Esophagus muscularis mucosa (tissue), 4 donors: ENCODE measurements at places on chromosomes 2 and 18. TPM values are rescaled to one million over a fixed set of nuclear protein-coding genes. Genes with fewer than 3 reads are reported as not detected.
A peak's percentile ranks its signal among the peaks of the same experiment; 100 is the strongest.

DNA sequence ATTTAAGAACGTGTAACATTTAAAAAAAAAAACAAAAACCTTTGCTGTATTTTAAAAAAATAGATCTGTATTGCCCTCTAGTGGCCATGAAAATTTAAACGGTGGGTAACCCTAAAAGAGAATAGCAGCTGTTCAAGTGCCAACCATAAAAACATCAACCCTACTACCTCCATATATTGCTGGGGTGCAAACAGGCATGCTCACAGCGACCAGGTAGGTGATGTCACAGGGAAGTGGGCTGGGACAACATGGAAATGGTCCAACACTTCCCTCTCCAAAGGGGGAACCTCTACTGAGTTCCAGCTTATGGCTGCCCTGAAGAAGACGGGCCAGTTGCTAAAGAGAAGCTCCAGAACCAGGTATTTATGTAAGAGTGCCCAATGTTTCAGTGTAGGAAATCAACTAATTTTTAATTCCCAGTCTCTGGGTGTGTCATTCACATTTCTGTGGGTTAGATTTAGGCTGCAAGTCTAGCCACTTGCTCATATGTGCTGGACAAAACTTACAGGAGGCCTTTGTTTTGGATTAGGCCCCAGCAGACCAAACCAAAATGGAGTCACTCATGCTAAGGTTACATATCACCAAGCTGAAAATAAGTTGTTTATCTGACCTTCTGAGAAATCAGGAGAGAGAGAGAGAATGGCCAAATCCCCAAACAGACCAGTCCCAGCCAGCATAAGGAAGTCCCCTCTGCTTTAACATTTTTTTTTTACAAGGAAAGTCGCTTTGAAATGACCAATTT lies 54.5 kb downstream of the SKA1 start:
- no peaks in the 10 kb centered on the region for H3K4me1 ChIP-seq
- no peak overlapping the region for H3K27ac ChIP-seq
- H3K36me3 ChIP-seq: no peaks in the 10 kb centered on the region
- H3K4me3 ChIP-seq: no peak overlapping the region

DNA sequence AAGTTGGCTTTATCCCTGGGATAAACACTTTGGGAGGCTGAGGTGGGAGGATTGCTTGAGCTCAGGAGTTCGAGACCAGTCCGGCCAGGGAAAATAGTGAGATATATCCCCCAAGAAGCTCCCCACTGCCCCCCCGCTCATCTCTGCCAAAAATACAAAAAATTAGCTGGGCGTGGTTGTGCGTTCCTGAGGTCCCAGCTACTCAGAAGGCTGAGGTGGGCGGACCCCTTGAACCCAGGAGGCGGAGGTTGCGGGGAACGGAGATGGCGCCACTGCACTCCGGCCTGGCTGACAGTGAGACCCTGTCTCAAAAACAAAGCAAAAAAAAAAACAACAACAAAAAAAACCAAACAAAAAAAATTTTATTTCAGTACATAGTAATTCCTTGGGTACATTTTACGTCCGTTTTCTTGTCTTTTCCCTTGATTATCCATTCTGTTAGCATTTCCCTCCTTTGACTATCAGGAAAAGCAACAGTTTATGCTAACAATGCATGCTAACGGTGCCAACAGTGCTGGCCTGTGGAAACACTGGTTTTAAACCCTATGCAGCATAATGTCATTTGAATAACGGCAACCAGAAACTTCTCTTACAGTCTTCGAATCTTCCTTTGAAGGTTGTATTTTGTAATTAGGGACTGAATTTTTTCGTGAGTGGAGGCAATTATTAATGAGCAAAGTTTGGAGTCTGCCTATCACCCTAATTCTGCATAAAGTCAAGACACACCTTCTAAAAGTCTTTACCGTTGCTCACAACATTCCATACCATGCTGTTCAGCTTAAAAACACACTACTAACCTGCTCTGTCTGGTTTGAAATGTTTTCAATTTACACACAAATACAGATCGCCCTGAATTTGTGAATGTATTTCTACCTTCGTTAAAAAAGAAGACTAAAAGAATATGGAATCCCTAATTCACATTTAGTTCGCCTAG lies 721 bp upstream of the MIB1 start:
- peaks cover 12% of the 10 kb centered on the region for H3K4me1 ChIP-seq
- no peaks in the 10 kb centered on the region for H3K27me3 ChIP-seq
- DNase-seq: no peak
- H3K36me3 ChIP-seq: no peaks in the 10 kb centered on the region

Gene SCLY
- 17.9 TPM for total RNA-seq

DNA sequence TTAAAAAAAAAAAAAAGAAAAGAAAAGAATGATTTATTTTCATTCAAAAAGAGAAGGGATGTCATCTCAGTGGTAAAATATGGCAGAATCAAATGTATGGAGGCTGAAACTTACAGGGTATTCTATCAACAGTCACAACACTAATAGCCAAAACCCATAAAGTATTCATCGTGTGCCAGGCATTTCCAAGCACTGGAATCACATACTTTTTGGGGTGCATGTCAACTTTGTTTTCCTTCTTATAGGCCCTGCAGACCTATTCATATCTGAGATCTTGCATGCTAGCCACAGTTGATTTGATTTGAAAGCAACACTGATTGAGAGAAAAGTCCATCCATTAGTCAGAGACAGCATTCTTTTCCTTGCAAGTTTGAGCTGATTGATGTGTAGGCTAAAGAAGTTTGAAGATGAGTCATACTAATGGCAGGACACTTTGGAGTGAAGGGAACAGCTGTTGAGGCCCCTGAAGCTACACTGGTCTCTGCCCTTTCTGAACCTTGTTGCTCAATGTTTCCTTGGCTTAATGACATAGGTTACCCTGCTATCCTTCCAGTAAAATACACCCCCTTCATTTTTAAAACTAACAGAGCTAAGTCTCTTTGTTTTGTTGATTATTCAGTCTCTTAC lies 22.0 kb downstream of the KATNAL2 start:
- H3K36me3 ChIP-seq: no peaks in the 10 kb centered on the region
- H3K27ac ChIP-seq: peak overlapping the region; percentile 9
- H3K4me3 ChIP-seq: no peak overlapping the region
- no peak for DNase-seq

Gene DSC2
- 4.6 TPM for total RNA-seq

Gene HRH4
- not detected for total RNA-seq

GRCh38 chr2:59425247-59425646 lies 1128.2 kb downstream of the BCL11A start:
- no peak overlapping the region for H3K27ac ChIP-seq
- H3K27me3 ChIP-seq: no peaks in the 10 kb centered on the region
- H3K4me3 ChIP-seq: no peak overlapping the region
- DNase-seq: no peak

GRCh38 chr18:29321561-29321960 lies 1144.6 kb upstream of the CDH2 start:
- no peak overlapping the region for H3K27ac ChIP-seq
- no peak for DNase-seq
- no peaks in the 10 kb centered on the region for H3K27me3 ChIP-seq
- H3K4me1 ChIP-seq: no peaks in the 10 kb centered on the region

Gene C2orf80
- not detected for total RNA-seq

- H3K4me1 ChIP-seq: peaks cover 7% of the 10 kb centered on the region
- no peak for DNase-seq
- no peaks in the 10 kb centered on the region for H3K36me3 ChIP-seq
- H3K4me3 ChIP-seq: no peak overlapping the region
- no peaks in the 10 kb centered on the region for H3K27me3 ChIP-seq
Observed at GRCh38 chr2:41170589-41170988, 718.7 kb upstream of the SLC8A1 start.

- no peaks in the 10 kb centered on the region for H3K4me1 ChIP-seq
- no peak overlapping the region for H3K4me3 ChIP-seq
- no peaks in the 10 kb centered on the region for H3K27me3 ChIP-seq
Observed at GRCh38 chr2:6011921-6012320, 319.7 kb downstream of the SOX11 start.

DNA sequence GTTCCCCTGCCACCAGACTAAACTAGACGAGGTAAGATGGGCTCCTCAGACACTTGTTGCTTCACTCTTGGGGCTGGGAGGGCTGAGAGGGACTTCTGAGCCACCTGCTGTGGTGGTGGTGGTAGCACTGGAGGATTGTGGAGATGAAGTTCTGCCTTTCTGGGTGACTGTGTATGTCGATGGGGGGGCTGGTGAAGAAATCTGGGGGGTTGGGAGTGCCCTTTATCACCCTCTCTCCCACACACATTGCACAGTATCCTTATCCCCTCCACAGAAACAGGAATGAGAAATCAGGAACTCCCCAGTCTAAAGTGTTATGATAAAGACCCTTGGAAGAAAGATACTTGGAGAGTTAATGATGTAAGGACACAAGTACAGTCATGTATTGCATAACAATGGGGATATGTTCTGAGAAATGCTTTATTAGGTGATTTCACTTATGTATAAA lies 38.5 kb downstream of the HK2 start:
- no peaks in the 10 kb centered on the region for H3K36me3 ChIP-seq
- H3K4me1 ChIP-seq: peaks cover 31% of the 10 kb centered on the region
- no peak overlapping the region for H3K4me3 ChIP-seq

Gene FAP
- 15.4 TPM for total RNA-seq

Gene TEX44
- not detected for total RNA-seq

Gene TDRD15
- total RNA-seq: 0.63 TPM

- no peak overlapping the region for H3K4me3 ChIP-seq
- DNase-seq: no peak
- no peaks in the 10 kb centered on the region for H3K27me3 ChIP-seq
- H3K36me3 ChIP-seq: no peaks in the 10 kb centered on the region
- H3K4me1 ChIP-seq: peaks cover 3% of the 10 kb centered on the region
Observed at GRCh38 chr18:37532917-37533316, 32.7 kb downstream of the CELF4 start.

Gene VWC2L
- not detected for total RNA-seq

DNA sequence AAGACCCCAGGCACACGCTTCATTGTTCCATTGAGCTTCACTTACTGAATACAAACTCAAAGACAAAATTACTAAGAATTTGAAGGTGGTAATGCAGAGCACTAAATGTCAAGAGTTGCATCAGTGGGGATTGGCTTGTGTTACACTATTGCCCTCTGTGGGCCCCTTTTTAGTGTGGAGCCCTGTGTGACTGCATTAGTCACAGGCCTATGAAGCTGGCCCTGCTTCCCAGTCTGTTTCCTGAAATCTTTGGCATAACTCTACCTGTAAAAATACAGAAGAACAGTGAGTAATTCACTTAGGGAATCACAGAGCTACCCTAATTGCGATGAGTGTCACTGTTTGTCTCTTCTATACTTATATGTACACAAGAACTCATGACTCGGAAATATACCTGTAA lies 40.0 kb upstream of the STPG4 start:
- no peak for DNase-seq
- no peak overlapping the region for H3K4me3 ChIP-seq
- H3K4me1 ChIP-seq: peaks cover 39% of the 10 kb centered on the region
- no peaks in the 10 kb centered on the region for H3K27me3 ChIP-seq
- H3K27ac ChIP-seq: no peak overlapping the region

GRCh38 chr2:141199711-141200110 lies 931.1 kb downstream of the LRP1B start:
- no peaks in the 10 kb centered on the region for H3K36me3 ChIP-seq
- H3K27me3 ChIP-seq: no peaks in the 10 kb centered on the region
- H3K27ac ChIP-seq: no peak overlapping the region
- no peaks in the 10 kb centered on the region for H3K4me1 ChIP-seq
- DNase-seq: no peak

DNA sequence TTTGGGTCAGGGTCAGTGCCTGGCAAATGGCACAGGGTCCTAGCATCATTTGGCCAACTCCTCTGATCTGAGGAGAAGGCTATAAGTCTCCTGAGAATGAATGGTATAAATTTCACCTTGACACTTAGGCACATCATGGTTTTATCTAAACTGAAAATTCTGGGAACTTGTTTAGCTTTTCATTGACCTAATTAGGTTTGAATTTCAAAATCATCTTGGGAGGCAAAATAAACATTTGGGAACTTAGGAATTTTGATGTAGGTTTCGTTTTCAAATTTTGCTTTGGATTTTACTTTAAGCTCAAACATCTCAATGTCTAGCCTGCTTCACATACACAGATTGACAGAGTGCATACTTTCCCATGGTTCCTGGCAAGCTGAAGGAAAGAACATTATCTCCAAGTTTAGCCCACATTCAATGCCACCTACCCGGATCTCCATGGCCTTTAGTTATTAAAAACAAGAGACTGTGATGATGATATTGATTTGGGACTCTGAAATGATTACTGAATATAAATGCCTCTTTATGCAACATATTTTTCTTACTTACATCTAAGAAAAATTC lies 44.5 kb downstream of the MYOM1 start:
- no peak overlapping the region for H3K4me3 ChIP-seq
- H3K27ac ChIP-seq: peak overlapping the region; percentile 5
- H3K27me3 ChIP-seq: no peaks in the 10 kb centered on the region
- peaks cover 62% of the 10 kb centered on the region for H3K4me1 ChIP-seq
- DNase-seq: no peak

DNA sequence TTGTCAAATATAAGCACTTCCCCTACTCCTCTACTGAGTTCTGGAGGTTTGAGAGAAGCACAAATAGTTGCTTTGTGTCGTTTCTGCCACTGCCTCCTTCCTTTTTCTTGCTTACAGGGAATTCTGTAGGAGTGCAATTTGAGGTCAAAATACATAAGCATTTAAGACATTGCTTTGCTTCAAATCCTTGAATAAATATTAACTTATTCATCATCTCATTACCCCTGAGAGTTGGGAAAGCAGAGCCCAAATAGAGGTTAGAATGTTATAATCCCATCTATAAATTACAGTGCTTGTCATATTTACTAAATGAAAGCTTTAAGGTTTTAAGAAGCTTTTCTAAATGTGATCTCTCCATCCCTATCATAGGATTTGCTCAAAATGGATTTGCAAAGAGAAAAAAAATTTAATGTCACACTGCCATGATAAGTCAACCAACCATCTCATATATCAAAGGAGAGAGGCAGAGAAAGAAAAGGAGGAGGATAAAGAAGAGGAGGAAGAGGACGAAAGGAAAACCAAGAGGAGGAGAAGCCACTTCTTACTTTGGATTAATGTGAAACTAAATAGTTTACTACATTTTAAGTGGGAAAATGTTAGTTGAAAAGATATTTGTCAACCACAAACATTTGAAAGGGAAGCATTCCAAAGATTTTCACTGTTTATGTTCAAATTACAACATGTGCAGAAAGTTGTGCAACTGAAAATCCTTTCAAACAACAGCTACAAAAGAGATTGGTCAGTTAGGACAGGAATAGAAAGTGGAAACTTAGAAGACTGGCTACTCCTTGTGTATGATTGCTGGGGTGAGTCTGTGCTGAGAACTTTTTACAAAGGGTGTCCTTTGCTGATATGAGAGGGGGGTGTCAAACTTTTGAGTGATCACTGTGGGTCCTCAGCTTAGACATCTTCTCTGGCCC lies 277.3 kb upstream of the FN1 start:
- H3K4me3 ChIP-seq: no peak overlapping the region
- no peak for DNase-seq
- peaks cover 31% of the 10 kb centered on the region for H3K4me1 ChIP-seq
- no peaks in the 10 kb centered on the region for H3K36me3 ChIP-seq
